A549 treated with CpdA at 1 μM for 4 hours (cell line): ENCODE measurements at places on chromosomes 3 and 15. TPM values are rescaled to one million over a fixed set of nuclear protein-coding genes. Genes with fewer than 3 reads are reported as not detected.

The LRRFIP2 gene
- total RNA-seq: 49.8 to 61.0 TPM (median 54.8 TPM) in 5 replicates

The PRR23E gene
- not detected in 5 replicates for total RNA-seq

The PLS1 gene
- total RNA-seq: 12.9 to 15.5 TPM (median 14.4 TPM) in 5 replicates

The LMAN1L gene
- not detected in 5 replicates for total RNA-seq

The CHRM5 gene
- total RNA-seq: 0.01 to 0.02 TPM in 2 of 5 replicates, not detected in the others

The AGBL1 gene
- total RNA-seq: not detected in 5 replicates

The FBXL22 gene
- total RNA-seq: 0.16 to 0.50 TPM (median 0.27 TPM) in 5 replicates

The ZPLD1 gene
- total RNA-seq: 0.02 TPM in 1 of 5 replicates, not detected in the others

The TIGIT gene
- not detected in 5 replicates for total RNA-seq
